ENCODE measurements at places on chromosomes 3 and 15. TPM values are rescaled to one million over a fixed set of nuclear protein-coding genes. Genes with fewer than 3 reads are reported as not detected.

Gene HERC2
- 48.2 TPM for polyA plus RNA-seq

Gene KLF15
- polyA plus RNA-seq: 2.8 TPM

DNA sequence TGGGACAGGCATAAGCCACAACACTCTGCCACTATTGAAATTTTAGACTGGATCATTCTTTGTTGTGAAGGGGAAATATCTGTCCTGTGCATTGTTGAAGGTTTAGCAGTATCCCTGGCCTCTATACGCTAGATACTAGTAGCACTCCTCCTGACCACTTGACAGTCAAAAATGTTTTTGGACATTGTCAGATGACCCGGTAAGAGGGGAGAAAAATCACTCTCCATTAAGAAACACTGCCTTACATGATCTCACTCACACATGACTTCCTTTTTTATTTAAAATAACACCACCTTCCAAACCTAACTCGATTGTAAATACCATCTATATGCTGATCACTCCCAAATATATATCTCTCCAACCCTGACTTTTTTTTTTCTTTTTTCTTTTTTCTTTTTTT is 15.3 kb upstream of the HLTF start:
- no peaks in the 10 kb centered on the region for H3K36me3 ChIP-seq
- peaks cover 2% of the 10 kb centered on the region for H3K27me3 ChIP-seq
- DNase-seq: no peak
- H3K27ac ChIP-seq: no peak overlapping the region
- no peak overlapping the region for H3K4me3 ChIP-seq

- no peak overlapping the region for H3K27ac ChIP-seq
- H3K4me1 ChIP-seq: no peaks in the 10 kb centered on the region
- no peaks in the 10 kb centered on the region for H3K36me3 ChIP-seq
- H3K4me3 ChIP-seq: no peak overlapping the region
These were observed 87.2 kb upstream of the KLF13 start for GRCh38 chr15:31239409-31239808.

Gene CCDC39
- polyA plus RNA-seq: not detected

DNA sequence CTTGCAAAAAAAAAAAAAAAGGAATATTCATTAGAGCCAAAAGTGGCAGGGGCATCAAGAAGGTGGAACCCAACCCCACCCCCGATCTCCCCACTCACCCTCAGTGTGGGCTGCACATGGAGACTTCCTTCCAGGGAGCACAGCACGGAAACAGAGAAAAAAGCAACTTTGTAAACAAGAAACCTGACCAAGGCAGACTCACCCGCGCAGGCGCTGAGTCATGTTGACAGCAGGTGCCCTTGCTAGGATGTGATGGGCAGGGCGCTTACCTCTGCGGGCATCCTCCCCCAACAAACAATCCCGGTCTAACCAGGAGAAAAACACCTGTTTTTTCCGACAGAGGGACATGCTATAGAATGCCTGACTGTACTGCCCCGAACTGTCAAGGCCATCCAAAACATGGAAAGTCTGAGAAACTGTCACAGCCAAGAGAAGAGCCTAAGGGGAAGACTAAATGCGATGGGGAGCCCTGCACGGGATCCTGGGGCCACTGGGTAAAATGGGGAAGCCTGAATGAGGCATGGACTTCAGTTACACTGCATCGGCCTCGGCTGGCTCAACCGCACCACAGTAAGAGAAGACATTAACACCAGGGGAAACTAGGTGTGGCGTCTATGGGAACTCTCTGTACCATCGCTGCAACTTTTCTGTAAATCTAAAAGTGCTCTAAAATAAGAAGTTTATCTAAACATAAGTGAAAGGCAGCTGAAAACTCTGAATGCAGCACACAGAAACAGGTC is 66.7 kb upstream of the GATA2 start:
- no peaks in the 10 kb centered on the region for H3K36me3 ChIP-seq
- H3K4me1 ChIP-seq: peaks cover 27% of the 10 kb centered on the region
- peak; percentile 23 for DNase-seq
- H3K4me3 ChIP-seq: no peak overlapping the region
- H3K27ac ChIP-seq: no peak overlapping the region
- H3K27me3 ChIP-seq: peaks cover 17% of the 10 kb centered on the region

DNA sequence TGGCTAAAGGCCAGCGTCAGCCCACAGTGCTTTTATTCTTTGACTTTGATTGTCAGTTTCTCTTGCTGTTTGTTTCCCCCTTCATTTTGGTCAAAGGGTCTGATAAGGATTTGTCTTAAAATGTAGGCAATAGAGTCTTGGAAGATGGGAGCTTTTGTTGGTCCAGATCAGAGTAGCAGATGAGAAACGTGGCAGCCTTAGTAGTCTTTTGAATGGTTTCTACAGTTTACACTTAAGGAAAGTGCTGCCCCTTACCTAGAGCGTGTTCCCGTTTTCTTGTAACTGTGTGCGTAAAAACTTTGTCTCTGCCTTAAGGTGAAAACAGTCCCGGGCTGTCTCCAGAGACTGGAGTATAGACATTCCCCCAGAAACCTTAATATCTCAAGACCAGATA is 630 bp downstream of the LXN start:
- peak; percentile 56 for DNase-seq
- H3K4me3 ChIP-seq: peak overlapping the region; percentile 90
- no peaks in the 10 kb centered on the region for H3K27me3 ChIP-seq
- H3K27ac ChIP-seq: peak overlapping the region; percentile 75

- H3K4me1 ChIP-seq: no peaks in the 10 kb centered on the region
- H3K4me3 ChIP-seq: no peak overlapping the region
- DNase-seq: no peak
- no peaks in the 10 kb centered on the region for H3K27me3 ChIP-seq
- no peaks in the 10 kb centered on the region for H3K36me3 ChIP-seq
These were observed 571.8 kb upstream of the IL12A start for GRCh38 chr3:159416856-159417255.

DNA sequence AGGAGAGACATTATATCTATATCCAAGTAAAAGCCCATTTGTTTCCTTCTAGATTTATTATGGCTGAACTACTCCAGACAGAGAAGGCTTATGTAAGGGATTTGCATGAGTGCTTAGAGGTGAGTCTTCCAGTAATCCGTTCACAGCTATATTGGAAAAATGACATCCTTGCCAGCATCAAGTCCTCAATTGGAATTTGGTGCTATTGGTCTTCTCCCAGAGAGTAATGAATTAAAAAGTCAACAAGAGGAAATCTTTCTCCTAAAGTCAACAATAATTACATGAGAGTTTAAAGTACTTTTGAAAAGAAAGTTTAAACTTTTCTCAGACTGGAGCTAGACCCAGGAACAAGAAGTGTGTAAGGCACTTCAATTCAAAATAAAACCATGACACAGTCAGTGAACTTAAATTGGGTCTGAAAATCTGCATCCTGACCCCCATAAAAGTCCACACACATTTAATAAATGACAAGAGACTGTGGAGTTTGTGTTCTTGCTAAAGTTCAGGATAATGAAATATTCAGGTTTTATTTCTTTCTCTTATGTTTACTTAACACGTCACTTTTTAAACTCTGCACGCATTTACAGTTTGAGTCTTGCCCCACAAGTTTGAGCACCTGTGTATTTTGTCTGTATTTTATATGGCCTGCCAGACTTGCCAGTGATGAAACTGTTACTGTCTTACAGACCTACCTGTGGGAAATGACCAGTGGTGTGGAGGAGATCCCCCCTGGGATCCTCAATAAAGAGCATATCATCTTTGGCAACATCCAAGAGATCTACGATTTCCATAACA is 268.2 kb upstream of the UMPS start:
- H3K4me1 ChIP-seq: no peaks in the 10 kb centered on the region
- H3K36me3 ChIP-seq: no peaks in the 10 kb centered on the region
- H3K4me3 ChIP-seq: no peak overlapping the region
- no peak for DNase-seq
- no peak overlapping the region for H3K27ac ChIP-seq
- no peaks in the 10 kb centered on the region for H3K27me3 ChIP-seq

GRCh38 chr3:55818485-55818884 is 331.4 kb upstream of the WNT5A start:
- no peaks in the 10 kb centered on the region for H3K4me1 ChIP-seq
- H3K27me3 ChIP-seq: no peaks in the 10 kb centered on the region
- no peak overlapping the region for H3K27ac ChIP-seq
- no peak overlapping the region for H3K4me3 ChIP-seq
- H3K36me3 ChIP-seq: no peaks in the 10 kb centered on the region

Gene MORC1
- not detected for polyA plus RNA-seq

- no peaks in the 10 kb centered on the region for H3K36me3 ChIP-seq
- no peaks in the 10 kb centered on the region for H3K27me3 ChIP-seq
- peaks cover 11% of the 10 kb centered on the region for H3K4me1 ChIP-seq
- no peak overlapping the region for H3K4me3 ChIP-seq
- no peak for DNase-seq
These were observed 48.1 kb downstream of the CFAP20DC start for GRCh38 chr3:59001675-59002074.

- H3K4me3 ChIP-seq: no peak overlapping the region
- H3K27me3 ChIP-seq: no peaks in the 10 kb centered on the region
- H3K36me3 ChIP-seq: no peaks in the 10 kb centered on the region
- H3K4me1 ChIP-seq: no peaks in the 10 kb centered on the region
These were observed 572.1 kb downstream of the VGLL3 start for GRCh38 chr3:86418861-86419260.

DNA sequence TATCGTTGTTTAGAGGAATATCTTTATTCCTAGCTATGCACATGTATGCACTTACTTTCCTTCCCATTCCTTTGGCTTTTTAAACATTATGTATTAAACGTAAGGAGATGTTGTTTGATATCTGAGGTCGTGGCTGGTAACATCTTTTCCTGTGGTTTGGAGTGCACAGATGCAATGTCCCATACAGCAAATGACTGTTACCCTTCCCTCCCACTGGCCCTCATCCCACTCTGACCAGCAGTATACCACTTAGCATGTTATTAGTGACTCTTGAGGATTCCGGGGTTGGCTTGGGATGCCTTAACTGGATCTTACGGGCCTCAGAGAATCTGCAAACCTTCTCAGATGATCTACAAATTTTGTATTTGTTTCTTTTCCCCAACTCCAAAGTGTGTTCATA is 34.5 kb downstream of the TGFBR2 start:
- no peak for DNase-seq
- H3K27me3 ChIP-seq: no peaks in the 10 kb centered on the region
- no peak overlapping the region for H3K27ac ChIP-seq

Gene JMJD7
- 7.8 TPM for polyA plus RNA-seq

Gene ADAMTS7
- 58.5 TPM for polyA plus RNA-seq

DNA sequence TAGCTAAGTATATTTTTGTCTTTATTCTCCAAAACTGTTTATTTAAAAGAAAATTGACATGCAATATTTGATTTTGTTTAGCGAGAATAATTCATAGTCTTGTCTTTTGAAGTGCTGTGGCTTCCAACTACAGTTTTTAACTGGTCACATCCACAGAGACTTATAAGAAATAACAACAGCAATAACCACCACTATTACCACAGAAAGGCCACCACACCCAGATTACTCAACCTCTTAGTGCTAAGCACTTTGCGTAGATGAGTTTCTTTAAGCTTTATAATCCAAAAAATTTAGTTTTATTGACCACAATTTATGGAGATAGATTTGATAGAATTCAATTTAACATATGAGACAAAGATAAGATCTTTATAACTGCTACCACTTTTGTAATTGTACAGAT is 468.4 kb upstream of the UBE2E2 start:
- no peak overlapping the region for H3K27ac ChIP-seq
- H3K4me1 ChIP-seq: no peaks in the 10 kb centered on the region
- H3K27me3 ChIP-seq: no peaks in the 10 kb centered on the region
- no peak overlapping the region for H3K4me3 ChIP-seq
- no peaks in the 10 kb centered on the region for H3K36me3 ChIP-seq

DNA sequence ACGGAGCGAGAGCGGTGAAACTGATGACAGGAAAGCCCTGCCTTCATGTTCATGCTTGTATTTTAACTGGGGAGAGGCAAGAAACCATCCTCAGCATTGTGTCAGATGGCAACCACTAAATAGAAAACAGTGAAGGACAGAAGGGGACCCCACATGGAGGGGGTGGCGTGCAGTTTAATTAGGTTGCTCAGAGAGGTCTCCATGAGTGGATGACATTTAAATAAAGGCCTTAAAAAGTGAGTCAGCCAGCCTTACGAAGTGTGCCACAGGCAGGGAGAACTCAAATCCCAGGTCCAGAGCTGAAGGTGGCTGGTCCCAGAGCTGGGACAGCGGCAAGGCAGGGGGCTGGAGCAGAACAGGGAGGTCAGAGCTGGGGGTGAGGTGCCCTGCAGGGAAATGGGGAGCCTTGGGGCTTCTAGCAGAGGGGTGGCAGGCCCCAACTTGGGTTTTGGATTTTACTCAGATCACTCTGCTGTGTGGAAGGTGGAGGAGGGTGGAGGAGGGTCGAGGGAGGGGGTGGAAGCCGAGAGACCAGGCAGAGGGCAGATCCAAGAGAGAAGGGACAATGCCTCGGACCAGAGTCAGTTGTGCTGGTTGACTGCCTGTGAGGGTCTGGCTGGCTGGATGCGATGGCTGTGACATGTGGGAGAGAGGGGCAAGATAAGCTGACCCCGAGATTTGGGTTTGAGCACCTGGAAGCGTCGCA is 73.7 kb downstream of the KLF13 start:
- H3K27ac ChIP-seq: no peak overlapping the region
- H3K4me1 ChIP-seq: peaks cover 18% of the 10 kb centered on the region
- H3K27me3 ChIP-seq: no peaks in the 10 kb centered on the region
- no peaks in the 10 kb centered on the region for H3K36me3 ChIP-seq
- no peak for DNase-seq

Gene ARHGAP11A
- 4.6 TPM for polyA plus RNA-seq

- no peak overlapping the region for H3K27ac ChIP-seq
- no peaks in the 10 kb centered on the region for H3K27me3 ChIP-seq
- H3K36me3 ChIP-seq: no peaks in the 10 kb centered on the region
- H3K4me3 ChIP-seq: no peak overlapping the region
- no peaks in the 10 kb centered on the region for H3K4me1 ChIP-seq
These were observed 317.1 kb downstream of the EPHA6 start for GRCh38 chr3:97131476-97131875.

DNA sequence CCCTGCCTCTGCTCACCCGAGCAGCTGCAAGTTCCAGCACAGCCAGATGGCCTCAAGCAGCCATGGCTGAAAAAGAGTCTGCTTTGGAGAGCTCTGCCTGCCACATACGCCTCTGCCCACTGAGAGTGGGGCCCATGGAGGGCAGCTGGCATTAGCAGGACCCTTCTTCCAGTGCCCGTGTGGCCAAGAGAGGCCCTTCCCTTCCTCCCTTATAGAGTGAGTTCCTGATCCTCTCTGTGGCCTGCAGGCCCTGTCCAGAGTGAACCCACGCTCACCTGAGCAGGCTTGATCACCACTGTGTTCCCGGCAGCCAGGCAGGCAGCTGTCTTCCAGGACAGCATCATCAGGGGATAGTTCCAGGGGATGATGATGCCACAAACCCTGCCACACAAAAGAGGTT is 41.4 kb upstream of the SLC41A3 start:
- H3K36me3 ChIP-seq: no peaks in the 10 kb centered on the region
- H3K4me1 ChIP-seq: peaks cover 11% of the 10 kb centered on the region
- DNase-seq: no peak
- H3K4me3 ChIP-seq: no peak overlapping the region
- no peak overlapping the region for H3K27ac ChIP-seq

- no peaks in the 10 kb centered on the region for H3K4me1 ChIP-seq
- no peaks in the 10 kb centered on the region for H3K27me3 ChIP-seq
- no peak overlapping the region for H3K4me3 ChIP-seq
- DNase-seq: no peak
These were observed 68.9 kb upstream of the WNT5A start for GRCh38 chr3:55555873-55556618.

Gene CD200
- polyA plus RNA-seq: 6.9 TPM
